AG04449 (cell line): ENCODE measurements at places on chromosomes 2 and 18.

DNA sequence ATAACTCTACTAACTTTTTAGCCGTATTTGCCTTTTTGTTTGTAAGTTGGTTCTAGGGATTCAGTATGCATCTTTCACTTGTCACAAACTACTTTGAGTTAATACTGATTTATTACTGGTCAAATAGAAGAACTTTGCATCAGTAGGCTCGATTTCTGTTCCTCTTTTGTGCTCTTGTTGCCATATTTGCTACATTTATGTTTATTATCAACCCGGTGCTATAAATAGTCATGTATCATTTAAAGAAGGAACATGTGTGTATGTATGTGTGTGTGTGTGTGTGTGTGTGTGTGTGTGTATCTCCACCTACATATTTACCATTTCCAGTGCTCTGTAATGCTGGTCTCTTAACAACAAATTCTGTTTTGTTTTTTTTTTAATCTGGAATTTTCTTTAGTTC is 79.6 kb upstream of the B3GNT7 start:
- DNase-seq = no peak

DNA sequence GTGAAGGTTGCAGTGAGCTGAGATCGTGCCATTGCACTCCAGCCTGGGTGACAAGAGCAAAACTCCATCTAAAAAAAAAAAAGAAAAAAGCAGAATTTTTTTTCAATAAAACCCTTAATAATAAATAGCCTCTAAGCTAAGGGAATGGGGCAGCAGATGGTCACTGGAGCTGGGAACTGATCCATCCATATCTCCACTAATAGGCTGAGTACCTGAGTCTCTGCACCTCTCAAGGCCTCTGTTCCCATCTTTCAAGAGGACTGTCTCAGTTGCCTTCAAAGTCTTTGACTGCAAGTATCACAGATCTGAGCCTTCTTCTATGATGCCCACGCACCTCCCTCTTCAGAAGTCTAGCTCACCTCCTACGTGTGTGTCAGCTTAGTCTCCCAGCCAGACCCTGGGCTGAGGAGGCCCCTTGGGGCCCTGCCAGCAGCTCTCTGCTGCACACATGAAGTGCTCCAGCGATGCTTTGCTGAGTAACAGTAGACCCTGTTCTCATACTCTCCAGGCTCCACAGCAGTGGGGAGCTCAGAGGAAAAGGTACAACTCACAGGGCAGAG is 32.9 kb downstream of the ST8SIA5 start:
- no peak for DNase-seq

DNA sequence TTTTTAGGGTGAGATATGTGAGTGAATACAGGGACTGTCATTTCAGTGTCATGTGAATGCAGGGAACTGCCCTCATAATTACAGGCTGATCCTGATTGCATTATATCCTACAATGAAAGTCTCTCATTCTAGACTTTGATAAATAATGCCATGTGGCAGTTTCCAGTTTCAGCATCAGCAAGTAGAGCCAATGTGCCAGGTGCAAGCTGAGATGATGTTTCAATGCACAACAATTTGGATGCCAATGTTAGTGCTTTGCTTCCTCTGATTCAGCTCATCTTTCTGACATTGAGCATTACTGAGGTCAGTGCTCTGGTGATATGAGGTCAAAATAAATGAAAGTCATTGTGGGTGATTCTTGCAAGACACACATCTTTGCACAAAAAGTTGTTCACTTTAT is 63.7 kb upstream of the TFPI start:
- DNase-seq = no peak

- no peak for DNase-seq
These were observed 17.1 kb upstream of the VPS4B start for GRCh38 chr18:63439334-63439733.

- DNase-seq = no peak
These were observed 58.7 kb downstream of the PDCL3 start for GRCh38 chr2:100621371-100621951.

- no peak for DNase-seq
These were observed 751.2 kb upstream of the NRXN1 start for GRCh38 chr2:51782921-51783765.

DNA sequence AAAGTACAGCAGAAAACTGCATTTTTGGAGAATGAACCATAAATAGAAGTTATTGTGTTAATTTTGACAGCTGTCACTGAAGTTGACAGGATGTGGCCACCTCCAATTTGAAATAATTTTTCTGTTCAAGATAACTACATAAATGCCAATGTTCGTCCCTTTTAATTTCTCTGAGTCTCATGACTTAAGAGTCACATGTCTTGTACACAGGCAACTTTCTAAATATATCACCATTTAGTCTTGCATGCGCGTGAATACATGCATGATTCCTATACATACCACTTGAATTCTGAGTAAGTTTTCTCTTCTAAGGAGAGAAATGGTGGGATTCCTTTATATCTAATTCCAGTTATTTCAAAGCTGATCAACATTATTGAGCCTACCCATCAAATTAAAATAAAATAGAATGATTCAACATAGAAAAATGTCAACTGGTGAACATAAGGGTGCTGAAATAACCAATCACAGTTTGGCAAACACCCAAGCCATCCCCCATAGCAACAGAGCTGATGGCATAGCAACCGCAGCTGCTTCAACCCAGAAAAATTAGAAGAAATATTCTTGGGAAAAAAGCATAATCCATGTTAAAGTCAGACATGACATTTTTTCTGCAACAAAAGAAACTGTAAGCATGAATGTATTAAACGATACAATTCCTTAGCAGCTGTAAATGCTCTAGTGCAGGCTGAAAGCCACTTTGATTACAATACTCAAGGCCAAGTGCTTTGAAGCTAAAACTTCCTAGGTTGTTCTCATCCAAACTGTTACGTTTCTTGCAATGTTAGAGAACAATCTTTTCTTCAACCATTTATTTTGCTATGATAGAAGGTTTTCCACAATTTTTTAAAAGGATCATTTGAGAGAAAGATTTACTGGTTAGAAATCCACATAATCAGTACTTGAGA is 282.7 kb downstream of the DLGAP1 start:
- no peak for DNase-seq

- peak; percentile 40 for DNase-seq
These were observed 20.9 kb upstream of the COL6A3 start for GRCh38 chr2:237434866-237435311.

- no peak for DNase-seq
These were observed 552.4 kb upstream of the CDH2 start for GRCh38 chr18:28729321-28729720.
